Activated naive CD8-positive, alpha-beta T cell treated with anti-CD3 and anti-CD28 coated beads, Interleukin-2, amount 50 U/mL, for 16 hours (primary cell): ENCODE measurements at places on chromosomes 16 and 17.

DNA sequence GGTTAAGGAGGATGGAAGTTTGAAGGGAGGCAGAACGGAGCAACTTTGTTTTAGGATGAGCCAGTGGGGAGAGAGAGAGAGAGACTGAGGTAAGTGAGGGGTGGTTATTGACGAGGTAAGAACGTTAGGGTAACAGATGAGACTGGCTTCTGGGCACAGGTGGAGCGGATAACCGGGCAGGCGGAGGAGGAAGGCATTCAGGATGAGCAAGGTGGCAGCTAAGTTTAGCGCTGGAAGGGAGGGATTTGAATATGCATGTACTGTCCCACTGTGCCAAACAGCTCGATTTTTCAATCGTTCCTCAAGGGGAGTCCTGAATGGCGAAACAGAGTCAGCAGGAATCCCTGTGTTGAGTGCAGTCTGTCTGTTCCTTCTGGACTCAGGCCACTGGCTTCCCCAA is 35.8 kb downstream of the CACNG3 start:
- no peak for DNase-seq

DNA sequence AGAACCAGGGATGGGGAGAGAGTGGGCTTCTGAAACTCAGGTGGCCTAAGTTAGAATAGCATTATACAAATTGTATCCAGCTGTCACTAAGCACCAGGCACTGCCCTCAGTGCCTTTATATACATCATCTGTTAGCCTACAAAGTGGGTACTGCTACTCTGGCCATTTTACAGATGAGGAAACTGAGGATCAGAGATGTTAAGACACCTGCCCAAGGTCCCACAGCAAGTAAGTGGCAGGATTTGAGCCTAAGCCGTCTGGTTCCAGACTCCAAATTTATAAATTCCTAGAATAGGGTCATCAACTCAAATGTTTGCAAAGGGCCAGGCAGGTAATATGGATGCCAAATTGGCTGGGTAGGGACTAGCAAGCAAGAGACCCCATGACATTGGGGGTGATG is 2.3 kb downstream of the ORAI3 start:
- no peak for DNase-seq

- no peak for DNase-seq
Observed at GRCh38 chr16:60558936-60559335, 1477.3 kb downstream of the CDH8 start.

DNA sequence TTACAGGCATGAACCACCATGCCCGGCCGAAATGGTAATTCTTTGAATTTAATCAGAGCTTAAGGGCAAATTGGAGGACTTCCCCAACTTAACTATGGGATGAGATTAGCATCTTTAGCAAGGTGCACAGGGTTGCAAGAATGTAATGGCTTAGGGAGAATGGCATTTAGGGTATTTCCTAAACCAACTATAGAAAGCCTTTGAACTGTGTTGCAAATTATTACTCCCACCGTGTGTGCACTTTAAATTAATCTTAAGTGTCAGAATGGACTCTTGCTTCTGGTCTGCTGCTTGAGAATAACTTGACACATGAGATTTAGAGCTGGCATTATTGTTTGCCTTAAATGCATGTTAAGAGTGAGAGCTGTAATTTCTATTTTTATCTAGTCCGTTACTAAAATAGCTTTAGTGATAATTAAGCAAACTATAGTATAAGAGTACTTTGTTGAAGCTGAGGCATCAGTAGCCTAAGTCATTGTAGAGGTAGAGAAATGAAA is 59.8 kb downstream of the TUBD1 start:
- no peak for DNase-seq

DNA sequence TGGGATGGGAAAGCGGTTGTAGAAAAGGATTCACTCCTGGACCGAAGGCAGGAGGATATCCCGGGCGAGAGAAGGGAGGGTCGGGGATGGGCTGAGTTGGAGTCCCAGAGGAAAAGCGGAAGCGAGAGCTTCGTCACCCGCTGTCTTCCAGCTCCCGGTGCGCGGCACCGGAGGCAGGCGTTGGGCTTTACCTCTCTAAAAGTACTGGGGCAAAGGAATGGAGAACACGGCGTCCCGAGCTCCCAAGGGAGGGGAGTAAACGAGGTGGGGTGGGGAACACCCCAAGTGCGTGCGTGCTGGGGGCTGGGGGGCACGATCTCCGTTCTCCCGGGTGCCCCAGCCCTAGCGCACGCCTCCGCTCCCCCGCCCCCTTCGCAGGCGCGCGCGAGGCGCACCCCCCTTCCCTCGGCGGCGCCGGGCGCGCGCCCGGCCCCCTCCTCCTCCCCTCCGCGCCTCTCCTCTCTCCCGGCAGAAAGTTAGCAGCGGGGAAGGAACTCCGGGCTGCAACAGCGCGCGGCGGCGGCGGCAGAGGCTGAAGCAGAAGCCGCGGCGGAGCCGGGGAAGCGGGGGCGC is at the start of gene HS3ST4:
Gene HS3ST4 (plus strand): TSS at position 441 of the 573 bp plus-strand sequence.
- no peak for DNase-seq

GRCh38 chr16:10635365-10636021 is 55.1 kb upstream of the EMP2 start:
- DNase-seq, result no peak

- no peak for DNase-seq
Observed at GRCh38 chr17:12737740-12738469, 51.4 kb upstream of the ARHGAP44 start.

GRCh38 chr17:21292867-21293830 is 8.6 kb downstream of the MAP2K3 start:
- no peak for DNase-seq

DNA sequence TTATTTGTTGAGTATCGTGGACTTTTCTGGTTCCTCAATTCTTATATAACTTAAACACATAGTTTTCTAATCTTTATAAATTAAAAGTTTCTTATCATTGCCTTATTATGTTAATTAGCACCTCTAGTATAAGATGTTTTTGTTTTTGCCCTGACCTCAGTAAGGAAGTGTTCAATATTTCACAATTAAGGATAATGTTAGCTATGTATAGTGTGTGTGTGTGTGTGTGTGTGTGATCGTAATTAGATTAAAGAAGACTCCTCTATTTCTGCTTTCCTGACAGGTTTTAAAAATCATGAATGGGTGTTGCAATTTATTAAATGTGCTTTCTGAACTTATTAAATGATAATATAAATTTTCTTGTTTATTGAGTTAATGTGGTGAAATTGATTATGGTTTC is 12.0 kb downstream of the IL21R start:
- DNase-seq, result no peak

GRCh38 chr16:56488035-56488434 is 31.8 kb downstream of the BBS2 start:
- DNase-seq, result no peak

GRCh38 chr17:50845240-50846147 is 10.1 kb downstream of the WFIKKN2 start:
- no peak for DNase-seq

- no peak for DNase-seq
Observed at GRCh38 chr16:54503011-54503855, 216.6 kb upstream of the IRX3 start.

GRCh38 chr16:12917246-12917645 is 15.8 kb downstream of the SHISA9 start:
- DNase-seq, result no peak

GRCh38 chr16:83891742-83892141 is 7.2 kb upstream of the MLYCD start:
- DNase-seq, result no peak

GRCh38 chr16:3259836-3260235 is 3.4 kb upstream of the MEFV start:
- DNase-seq, result no peak

DNA sequence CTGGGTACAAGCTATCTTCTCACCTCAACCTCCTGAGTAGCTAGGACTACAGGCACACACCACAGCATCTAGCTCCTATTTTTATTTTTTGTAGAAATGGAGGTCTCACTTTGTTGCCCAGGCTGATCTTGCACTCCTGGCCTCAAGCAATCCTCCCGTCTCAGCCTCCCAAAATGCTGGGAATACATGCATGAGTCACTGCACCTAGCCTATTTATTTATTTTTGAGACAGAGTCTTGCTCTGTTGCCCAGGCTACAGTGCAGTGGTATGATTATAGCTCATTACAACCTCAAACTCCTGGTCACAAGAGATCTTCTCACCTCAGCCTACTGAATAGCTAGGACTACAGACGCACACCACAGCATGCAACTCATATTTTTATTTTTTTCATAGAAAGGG is 40.1 kb upstream of the RGS9 start:
- DNase-seq, result no peak

GRCh38 chr17:73748508-73748907 is 104.3 kb upstream of the SDK2 start:
- no peak for DNase-seq

GRCh38 chr17:66533572-66533971 is 231.2 kb downstream of the PRKCA start:
- DNase-seq, result no peak

DNA sequence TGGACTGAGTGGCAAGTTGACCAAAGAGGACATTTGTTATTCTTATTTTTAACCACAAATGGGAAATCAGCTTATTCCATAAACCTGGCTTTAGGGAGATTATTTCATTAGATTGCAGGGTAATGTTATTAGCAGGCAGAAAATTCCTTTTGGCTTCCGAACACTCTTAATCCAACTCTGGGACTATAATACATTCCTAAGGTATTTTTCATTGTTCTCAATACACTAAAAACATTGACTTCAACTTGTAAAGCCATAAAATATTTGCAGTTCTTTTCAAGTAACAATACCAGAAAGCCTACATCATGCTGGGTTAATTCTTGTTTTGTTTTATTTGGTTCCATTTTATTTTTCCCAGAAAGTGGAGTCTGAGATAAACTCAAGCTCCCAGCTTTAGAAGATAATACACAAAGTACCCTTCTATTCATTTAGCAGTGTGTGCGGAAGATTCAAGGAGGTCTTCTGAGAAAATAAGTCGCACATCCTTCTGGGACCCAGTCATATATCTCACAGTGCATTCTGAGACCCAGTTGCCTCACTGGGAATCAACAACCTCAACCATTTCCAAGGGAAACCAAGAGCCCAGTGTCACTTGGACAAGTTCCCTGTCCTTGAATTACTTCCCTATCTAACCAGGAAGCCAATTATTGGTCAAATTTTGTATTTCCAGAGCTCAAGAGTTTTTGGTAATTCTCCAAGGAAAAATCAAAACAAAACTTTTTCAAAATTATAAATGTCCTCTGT is 389.6 kb upstream of the DYNLRB2 start:
- DNase-seq, result no peak

- no peak for DNase-seq
Observed at GRCh38 chr17:36870720-36870999, 66.6 kb upstream of the LHX1 start.

GRCh38 chr16:70454222-70455034 is at the start of gene FCSK:
Gene FCSK, plus strand, starts transcription at chr16:70454595. Its CDS starts 8,596 bp downstream, at chr16:70463191.
- peak; percentile 16 for DNase-seq

DNA sequence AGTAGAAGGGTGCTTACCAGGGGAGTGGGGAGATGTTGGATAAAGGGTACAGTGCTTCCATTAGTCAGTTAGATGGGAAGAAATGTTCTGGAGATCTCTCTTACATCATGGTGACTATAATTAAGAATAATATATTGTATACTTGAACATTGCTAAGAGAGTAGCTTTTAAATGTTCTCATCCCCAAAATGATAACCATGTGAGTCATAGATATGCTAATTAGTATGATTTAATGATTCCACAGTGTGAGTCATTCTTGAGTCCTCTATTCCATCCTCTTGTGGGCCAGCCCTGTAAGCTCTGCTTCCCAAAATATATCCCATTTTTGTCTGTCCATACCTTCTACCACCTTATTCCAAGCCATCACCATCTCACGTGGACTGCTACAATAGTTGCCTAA is 80.6 kb upstream of the CDH11 start:
- DNase-seq, result no peak

- no peak for DNase-seq
Observed at GRCh38 chr16:85094812-85095211, 17.5 kb downstream of the CIBAR2 start.

DNA sequence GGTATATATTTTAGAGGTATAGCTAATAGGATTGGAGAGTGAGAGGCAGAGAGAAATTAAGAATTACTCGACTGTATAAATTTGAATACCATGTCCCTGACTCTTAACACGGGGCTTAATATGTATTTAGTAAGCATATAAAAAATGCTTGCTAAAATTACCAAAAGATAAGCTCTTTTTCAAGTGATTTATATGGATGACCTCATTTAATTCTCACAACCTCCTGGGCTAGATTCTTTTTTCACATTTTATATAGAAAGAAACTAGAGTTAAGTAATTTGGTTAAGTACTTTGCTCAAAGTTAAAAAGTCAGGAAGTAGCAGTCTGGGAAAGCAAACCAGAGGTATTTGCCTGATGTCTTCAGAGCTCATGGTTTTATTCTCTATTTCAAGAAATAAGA is 963.5 kb upstream of the SOX9 start:
- no peak for DNase-seq

DNA sequence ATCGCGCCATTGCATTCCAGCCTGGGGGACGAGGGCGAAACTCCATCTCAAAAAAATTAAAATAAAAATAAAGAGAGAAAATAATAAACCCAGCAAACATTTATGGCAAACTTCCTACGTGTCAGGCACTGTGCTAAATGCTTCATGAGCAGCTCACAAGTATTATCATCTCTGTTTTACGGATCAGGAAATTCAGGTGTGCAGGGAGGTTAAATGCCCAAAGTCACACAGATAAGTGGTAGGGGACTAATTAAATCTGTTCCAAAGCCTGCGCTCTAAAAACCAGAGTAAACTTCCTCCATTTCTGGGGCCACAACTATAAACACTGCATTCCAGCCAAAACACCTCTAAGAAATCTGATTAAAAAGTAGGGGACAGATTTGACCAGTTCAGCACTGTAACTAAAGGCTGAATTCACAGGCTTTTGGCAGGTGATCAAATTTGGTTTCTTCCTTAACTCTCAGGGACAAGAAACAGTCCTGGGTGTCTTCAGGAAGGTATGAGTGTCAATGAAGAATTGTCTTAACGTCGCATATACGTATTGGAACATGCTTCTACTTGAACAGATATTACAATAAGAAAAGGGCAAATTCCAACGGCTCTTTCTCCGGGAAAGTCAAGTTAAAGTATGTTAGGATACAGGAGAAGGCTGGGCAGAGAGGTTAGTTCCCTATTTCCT is 996 bp downstream of the STRADA start:
- no peak for DNase-seq

GRCh38 chr17:55693254-55694216 is 29.1 kb downstream of the TMEM100 start:
- no peak for DNase-seq

GRCh38 chr17:79508291-79508716 is 102.5 kb downstream of the RBFOX3 start:
- no peak for DNase-seq

DNA sequence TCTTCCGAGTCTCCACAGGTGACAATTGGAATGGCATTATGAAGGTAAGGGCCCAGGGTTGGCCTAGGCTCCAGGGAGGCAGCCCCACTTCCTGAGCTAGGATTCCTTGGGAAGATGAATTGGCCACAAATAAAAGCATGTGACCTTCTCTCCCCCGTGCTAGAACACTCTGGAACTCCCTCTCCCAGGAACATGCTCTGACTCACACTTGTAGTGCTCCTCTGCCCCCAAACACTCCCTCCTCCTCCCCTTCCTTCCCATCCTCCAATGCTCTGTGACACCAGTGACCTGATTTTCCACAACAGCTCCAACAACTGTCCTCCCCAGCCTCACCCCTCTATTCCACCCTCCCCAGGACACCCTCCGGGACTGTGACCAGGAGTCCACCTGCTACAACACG is 16.4 kb upstream of the ABCC3 start:
- DNase-seq, result no peak
